ENCODE measurements at places on chromosomes 11 and 22.

GRCh38 chr11:10305964-10306918 lies 1.4 kb downstream of the ADM start:
- DNase-seq: no peak

DNA sequence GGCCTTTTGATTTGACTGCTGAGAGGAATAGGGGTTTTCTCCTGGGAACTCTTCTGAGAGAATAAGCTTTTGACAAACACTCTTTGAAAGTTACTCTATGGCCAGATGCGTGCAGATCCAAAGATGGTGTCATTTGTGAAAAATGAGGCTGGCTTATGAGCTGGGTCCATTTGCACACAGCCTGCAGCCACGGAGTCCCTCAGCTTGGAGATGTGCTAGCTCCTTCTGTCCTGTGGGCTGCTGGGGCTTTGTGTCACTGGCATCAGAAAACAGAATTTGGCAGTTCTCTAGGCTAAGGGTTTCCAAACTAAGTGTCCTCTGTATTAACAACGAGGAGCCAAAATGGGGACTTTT lies 702.4 kb downstream of the NTM start:
- DNase-seq: no peak

- no peak for DNase-seq
Measured at GRCh38 chr22:29625090-29625825, 21.8 kb downstream of the NF2 start.

DNA sequence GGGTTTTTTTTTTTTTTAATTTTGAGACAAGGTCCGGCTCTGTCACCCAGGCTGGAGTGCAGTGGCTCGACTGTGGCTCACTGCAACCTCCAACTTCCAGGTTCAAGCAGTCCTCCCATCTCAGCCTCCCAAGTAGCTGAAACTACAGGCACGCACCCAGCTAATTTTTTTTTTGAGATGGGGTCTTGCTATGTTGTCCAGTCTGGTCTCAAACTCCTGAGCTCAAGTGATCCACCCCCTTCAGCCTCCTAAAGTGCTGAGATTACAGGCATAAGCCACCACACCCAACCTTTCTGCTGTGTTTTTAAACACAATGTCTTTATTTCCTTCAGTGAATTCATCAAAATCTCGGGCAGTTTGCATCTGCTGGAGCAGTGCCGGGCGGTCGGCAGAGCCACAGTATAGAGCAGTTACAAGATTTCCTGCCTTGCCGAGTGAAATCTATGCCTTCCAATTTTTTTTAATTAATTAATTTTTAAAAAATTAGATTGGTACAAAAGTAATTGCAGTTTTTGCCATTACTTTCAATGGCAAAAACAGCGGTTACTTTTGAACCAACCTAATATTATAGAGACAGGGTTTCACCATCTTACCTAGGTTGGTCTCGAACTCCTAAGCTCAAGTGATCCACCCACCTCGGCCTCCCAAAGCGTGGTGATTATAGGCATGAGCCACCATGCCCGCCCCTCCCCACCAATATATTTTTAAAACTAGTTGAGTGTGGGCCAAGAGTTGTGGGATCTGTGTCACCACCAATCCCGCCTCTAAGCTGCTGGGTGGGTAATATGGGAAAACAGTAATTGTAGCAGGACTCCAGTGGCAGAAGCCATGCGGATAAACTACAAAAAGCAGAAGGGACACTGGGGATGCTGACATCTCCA lies 2.7 kb upstream of the ACY3 start:
- DNase-seq: no peak

- DNase-seq: no peak
Measured at GRCh38 chr22:19598054-19598855, 74.0 kb upstream of the CLDN5 start.
